Esophagus muscularis mucosa (tissue), 4 donors: ENCODE measurements at places on chromosomes 12 and 14. TPM values are rescaled to one million over a fixed set of nuclear protein-coding genes. Genes with fewer than 3 reads are reported as not detected.

GRCh38 chr12:2374092-2374906, 321.5 kb downstream of the CACNA1C start:
- DNase-seq = no peak

GRCh38 chr12:123354600-123354999, 10.0 kb downstream of the SBNO1 start:
- no peak for DNase-seq

GRCh38 chr12:24697769-24698168, 251.1 kb downstream of the BCAT1 start:
- no peak for DNase-seq

- DNase-seq = peak; percentile 86
These were observed 7.0 kb downstream of the CCND2 start for GRCh38 chr12:4280351-4281163.

GRCh38 chr14:80584744-80585505, 356.6 kb downstream of the CEP128 start:
- DNase-seq = no peak

DNA sequence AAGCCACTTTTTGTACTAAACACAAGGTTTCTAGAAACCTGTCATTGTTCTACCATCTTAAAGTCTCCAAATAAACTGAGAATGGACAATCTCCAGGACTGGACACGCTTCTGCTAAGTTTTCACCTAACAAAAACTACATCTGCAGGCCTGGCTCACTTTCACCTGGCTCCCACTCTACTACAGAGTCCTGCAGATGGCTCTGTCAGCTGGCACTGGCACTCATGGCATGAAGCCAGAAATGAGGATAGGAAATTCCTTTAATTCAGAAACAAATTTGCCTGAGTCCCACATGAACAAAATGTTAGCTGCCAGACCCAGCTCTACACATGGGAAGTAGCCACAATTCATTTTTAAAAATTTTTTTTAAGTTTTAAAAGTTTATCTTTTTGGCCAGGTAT, 42.1 kb downstream of the STXBP6 start:
- DNase-seq = no peak

- peak; percentile 45 for DNase-seq
These were observed 279.6 kb upstream of the CCDC196 start for GRCh38 chr14:66206554-66206953.

- DNase-seq = no peak
These were observed 20.7 kb downstream of the XRCC3 start for GRCh38 chr14:103694572-103695026.

DNA sequence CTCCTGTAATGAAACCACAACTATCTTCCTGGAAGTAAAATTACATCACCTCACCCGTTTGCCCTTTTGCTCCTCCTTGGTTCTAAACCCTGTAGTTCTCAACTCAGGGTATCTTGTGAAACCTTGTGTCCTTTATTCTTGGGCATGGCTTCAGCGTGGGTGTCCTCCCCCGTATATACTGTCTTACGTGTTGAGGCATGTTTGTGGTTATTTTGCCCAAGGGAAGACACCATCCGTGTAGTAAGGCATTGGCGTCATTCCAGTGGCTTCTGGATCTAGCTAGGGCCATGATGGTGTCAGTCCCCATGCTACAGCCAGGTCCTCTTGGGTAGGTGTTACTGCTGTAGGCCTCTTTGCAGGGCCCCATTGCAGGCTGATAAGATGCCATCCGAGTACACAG, 115.4 kb downstream of the ZFP36L1 start:
- DNase-seq = no peak

DNA sequence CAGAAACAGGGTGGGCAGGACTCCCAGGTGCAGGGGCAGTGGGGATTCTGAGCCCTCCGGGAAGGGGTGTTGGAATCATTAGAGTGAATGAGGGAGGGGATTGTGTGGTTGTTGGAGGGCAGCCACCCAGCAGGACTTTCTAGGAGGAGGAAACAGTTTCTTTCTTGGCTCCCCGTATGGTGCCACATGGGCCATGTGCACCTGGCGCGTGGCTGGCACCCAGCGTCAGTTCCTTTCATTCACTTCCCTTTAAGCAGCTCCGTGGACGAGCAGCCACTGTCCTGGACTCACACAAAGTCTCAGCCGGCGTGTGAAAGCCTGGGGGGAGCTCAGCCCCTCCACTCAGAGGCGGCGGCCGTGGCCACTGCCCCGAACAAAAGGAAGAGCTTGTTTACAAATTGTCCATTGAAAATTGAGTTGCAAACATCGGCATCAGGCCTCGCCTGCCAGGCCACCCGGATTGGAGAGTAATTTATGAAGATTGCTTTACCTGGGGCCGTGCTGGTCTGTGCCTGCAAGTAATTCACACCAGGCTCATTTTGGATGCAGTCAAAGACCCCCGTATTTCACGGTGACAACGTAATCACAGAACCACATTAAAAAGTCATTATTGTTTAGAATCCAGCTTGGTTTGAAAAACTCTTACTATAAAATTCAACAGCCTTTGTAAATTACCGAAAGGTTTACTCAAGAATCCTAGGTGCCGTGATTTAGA, 101.7 kb upstream of the C14orf180 start:
- DNase-seq = peak; percentile 68

DNA sequence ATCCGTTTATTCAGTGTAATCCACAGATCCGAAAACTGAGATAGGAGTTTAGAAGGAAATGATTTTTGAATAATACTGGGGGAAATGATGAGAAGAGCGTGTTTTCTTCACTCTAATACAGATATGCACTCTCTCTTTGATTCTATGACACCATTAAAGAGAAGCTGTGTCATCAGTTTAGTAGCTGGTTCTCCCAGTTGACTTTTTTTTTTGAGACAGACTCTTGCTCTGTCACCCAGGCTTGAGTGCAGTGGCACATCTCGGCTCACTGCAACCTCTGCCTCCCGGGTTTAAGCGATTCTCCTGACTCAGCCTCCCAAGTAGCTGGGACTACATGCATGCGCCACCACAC, 48.4 kb upstream of the EML1 start:
- DNase-seq = no peak

DNA sequence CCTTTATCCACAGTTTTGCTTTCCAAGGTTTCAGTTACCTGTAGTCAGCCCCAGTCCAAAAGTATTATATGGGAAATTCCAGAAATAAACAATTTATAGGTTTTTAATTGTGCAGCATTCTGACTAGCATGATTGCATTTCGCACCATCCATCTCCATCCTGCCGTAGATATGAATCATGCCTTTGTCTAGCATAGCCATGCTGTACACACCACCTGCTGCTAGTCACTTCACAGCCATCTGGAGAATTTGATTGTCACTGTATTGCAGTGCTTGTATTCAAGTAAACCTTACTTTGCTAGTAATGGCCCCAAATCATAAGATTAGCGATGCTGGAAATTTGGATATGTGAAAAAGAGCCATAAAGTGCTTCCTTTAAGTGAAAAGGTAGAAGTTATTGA, 36.0 kb downstream of the MUCL1 start:
- no peak for DNase-seq

DNA sequence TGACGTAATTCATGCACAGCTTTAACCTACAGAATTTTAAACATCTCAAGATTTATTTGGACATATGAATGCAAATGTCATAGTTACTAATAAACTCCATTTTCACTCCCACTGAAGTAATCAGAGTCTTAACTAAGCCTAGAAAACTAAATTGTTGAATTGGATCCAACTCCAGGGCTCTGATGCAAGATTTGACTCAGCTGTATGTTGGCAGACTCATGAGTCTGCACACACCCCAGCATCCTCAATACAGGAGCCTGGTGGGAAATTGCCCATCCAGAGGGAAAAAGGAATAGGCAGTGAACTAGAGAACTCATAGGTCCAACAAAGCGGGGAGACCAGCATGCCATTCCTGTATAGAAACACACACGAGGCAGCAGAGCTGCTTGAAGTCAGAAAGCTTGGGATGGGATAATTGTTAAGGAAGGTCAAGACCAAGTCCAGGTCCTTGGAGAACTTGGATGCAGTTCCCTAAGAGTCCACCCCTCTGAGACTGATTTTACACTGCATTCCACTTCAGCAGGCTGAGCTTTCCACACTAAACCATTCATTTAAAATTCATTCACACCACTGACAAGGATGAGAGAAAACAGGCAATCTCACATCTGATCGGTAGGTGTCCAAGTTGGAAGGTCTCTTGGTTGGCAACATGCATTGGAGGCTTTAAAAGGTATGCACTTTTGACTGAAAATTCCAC, 14.4 kb downstream of the TMTC1 start:
- no peak for DNase-seq

GRCh38 chr12:66684222-66684621, 5.3 kb upstream of the GRIP1 start:
- no peak for DNase-seq

DNA sequence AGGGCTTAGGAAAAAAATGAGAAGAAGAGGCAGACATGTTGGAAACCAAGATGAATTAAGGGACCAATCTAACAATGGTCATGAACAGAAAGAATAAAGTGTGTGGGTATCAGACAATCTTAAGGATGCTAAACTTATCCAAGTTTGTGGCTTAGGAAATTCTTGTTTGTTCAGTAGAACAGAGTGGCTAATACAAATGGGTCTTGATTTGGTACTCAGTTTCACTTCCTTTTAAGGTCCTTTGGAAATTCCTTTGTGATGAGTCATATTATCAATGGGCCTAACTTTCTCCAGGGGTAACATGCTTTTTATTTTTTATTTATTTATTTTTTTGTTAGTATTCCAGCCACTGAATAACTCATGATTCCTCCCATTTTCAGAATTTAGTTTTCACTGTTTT, 1154.7 kb upstream of the FLRT2 start:
- no peak for DNase-seq

GRCh38 chr14:86777963-86778602, 1214.9 kb downstream of the GALC start:
- no peak for DNase-seq

DNA sequence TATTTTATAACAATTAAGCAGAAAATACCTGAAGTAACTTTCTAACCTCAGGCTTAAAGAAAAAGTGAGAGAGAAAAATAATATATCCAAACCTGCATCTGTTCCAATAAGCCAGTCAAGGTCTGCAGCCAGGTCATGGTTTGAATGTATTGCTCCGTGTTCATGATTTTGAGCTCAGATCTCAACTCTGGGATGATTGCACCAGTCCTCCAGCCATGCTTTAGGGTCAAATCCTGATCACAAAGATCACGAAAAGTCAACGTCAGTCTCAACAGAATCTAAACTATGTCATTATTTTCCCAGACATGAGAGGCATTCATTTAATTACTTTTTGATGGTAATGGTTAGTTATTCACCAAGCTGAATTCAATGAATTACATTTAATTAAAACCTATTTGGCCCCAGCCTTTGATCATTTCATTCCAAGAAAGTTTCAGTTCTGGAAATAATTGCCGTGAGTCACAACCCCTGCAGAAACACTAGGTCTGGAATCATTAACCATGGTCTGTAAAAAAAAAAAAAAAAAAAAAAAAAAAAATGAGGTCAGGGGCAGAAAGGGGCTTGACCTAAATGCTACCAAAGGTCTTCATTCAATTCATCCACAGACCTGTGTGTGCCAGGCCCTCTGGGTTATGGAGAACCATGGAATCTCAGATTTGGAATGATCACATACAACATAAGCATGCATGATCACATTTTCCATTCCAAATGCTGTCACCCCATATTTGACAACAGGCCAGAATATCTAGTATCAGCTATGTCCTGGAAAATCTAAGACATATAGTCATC, 55.6 kb downstream of the NT5DC3 start:
- no peak for DNase-seq

DNA sequence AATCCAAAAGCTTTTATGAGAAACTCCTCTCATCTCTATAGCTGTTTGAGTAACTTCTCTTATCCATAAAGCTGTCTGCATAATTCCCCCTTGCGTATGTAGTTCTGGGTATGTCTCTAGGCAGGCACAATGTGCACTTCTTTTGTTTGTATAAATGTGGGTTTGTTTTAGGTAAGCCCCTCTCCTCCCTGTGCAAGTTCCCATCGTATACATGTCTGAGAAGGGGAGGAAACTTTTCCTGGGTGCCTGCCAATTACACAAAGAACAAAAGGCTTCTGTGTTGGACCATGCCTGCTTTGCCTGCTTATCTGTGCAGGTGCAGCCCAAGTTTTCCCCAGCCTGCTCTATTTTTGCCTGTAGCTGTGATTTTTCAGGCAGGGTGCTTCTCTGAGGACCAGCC, 96.7 kb downstream of the CCER1 start:
- no peak for DNase-seq

- DNase-seq = no peak
These were observed 39.6 kb downstream of the IQSEC3 start for GRCh38 chr12:106118-106591.

DNA sequence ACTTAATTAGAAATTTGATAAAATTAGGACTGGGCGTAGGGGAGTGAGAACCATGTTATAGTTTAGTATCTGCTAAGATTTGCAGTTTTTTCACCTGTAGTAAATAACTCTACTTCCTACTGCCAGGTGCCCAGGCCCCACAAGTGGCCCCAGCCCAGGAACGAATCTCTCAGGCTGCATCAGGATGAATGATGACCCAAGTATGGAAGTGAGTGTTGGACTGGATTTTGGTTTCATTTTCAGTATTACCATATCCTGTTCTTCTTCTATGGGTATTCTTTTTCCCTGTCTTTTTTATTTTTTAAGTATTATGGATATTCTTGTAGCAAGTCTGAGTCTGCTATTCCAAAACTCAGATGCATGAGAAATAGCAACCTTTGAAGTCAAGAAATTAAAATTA, 120.3 kb upstream of the BCAT1 start:
- DNase-seq = no peak

- DNase-seq = no peak
These were observed 14.1 kb downstream of the P2RX2 start for GRCh38 chr12:132632521-132633228.

DNA sequence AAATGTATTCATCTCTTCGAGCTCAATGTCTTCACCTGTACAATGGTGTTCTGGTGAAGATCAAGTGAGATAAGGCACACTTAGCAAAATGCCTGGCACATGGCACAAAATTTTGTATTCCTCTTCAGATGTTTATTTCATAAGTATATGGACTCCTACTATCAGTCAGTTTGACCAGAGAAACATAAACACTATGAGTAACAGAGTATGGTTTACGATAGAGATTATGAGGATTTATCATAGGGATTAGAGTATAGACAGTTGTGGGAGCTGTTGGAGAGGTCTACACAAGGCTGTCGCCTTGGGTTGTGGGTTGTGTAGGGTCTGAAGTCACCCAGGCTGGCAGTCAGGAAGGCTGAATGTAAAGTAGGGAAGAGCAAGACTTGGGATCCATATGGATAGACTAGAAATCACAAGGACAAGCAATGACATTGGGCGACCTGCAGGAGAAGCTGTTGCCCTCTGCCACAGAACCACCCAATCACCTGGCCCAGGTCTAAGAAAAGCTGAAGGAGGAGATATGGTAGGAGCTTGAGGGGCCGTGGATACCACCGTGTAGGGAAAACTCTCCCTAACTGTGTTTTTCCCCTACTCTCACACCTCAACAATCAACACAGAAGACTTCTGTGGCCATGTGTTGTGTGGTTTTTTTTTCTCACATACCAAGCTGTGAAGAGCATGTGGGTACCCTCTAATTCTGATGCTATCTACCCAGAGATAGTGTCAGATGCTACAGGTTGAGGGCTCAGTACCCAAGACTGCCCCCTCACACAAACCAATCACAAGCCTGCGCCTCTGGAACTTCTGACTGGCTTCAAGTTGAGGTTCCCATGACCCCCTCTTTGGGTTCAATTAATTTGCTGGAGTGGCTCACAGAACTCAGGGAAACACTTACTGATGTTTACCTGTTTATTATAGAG, 27.2 kb upstream of the RESF1 start:
- DNase-seq = no peak

The RNASE3 gene
- 0.52 TPM for total RNA-seq

The CLEC1B gene
- total RNA-seq = not detected

The ATL1 gene
- total RNA-seq = 13.6 TPM

The REM2 gene
- total RNA-seq = 0.34 TPM

The DHRS2 gene
- not detected for total RNA-seq

The GLI1 gene
- total RNA-seq = 0.17 TPM

The VPS29 gene
- 158 TPM for total RNA-seq

The ACSM4 gene
- not detected for total RNA-seq
